ENCODE measurements at places on chromosomes 13 and 19. TPM values are rescaled to one million over a fixed set of nuclear protein-coding genes. Genes with fewer than 3 reads are reported as not detected.

Gene HNRNPA1L2
- 15.0 TPM for polyA plus RNA-seq

Gene ZNF729
- polyA plus RNA-seq: not detected

Gene HSH2D
- polyA plus RNA-seq: 12.5 TPM

Gene PLIN4
- 23.6 TPM for polyA plus RNA-seq

Gene DLL3
- not detected for polyA plus RNA-seq

Gene PLK5
- polyA plus RNA-seq: 0.11 TPM

Gene GPR12
- polyA plus RNA-seq: not detected
